Esophagus mucosa (tissue), 1 donor: ENCODE measurements at places on chromosomes 4 and X.

DNA sequence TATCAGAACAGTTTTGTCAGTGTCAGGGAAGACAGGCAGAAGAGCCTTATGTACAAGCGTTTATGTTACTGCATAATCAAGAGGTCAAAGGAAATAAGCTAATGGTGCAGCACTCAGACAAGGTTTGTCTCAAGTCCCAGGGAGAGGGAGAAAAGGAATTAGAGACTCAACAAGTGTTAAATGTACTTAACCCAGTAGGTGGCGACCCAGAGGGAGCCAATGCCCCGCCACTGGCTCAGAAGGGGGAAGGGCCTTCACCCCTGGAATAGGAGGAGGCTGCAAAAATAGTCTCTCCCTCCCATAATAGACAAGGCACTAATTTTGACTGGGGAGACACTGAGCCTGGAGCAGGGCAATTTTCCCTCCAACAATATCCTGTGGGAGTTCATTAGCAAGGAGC lies 14.1 kb upstream of the PAPSS1 start:
- ATAC-seq, result no peak

DNA sequence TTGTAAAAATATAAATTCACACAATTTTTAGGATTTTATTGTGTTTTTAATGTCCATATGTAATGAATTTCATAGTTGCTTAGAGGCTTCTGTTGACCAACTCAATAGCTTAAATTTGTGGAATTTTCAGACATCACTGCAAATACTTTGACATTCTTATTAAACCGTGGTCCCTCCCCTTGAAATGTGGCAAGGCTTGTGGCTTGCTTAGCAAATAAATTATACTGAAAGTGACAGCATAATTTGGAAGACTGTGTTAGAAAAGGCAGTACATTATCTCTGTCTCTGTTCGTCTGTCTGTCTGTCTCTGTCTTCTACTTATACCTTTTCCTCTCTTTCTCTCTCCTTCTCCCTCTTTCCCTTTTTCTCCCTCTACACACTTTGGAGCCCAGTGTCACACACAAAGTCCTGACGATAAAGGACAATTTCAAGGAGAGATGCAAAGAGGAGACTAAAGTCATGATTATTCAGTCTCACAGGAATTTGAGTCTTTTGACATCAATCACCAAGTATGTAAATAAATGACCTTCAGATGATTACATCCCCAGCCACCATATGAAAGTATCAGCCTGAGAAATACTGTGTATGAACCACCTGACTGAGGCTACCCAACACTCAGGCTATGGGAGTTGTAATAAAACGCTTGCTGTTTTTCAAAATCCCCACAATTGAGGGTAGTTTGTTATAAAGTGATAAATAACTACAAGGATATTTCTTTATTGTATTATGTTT lies 21.0 kb upstream of the UGT2B7 start:
- no peak for ATAC-seq

GRCh38 chr4:6881908-6882307 lies 27.7 kb upstream of the TBC1D14 start:
- ATAC-seq, result no peak

GRCh38 chrX:150729956-150730355 lies 36.8 kb downstream of the MTMR1 start:
- ATAC-seq, result no peak

DNA sequence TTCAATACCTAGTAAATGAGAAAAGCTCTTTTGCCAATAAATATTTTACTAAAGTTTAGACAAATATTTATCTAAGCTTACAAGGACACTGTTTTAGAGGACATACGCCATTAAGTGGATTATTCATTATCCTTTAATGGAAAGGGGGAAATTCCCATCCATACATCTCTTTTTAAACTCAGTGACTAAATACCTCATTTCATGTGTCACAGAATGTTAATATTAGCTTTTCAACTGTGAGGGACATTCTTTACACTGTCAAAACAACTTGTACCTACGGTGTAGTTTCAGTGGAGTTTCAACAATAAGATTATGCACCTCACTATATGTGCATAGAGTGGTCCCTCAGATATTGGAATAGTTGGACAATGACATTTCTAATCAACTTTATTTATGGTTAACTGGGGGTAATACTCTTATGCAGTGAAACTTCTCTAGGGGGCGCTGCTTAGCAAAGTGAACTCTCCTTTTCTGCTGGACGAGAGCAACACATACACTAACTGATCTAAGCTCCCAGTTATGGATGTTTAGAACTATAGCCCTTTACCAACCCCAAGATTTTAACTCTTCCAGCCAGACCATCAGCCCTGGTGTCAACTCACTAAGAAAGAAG lies 9.7 kb downstream of the HS6ST2 start:
- ATAC-seq, result no peak

DNA sequence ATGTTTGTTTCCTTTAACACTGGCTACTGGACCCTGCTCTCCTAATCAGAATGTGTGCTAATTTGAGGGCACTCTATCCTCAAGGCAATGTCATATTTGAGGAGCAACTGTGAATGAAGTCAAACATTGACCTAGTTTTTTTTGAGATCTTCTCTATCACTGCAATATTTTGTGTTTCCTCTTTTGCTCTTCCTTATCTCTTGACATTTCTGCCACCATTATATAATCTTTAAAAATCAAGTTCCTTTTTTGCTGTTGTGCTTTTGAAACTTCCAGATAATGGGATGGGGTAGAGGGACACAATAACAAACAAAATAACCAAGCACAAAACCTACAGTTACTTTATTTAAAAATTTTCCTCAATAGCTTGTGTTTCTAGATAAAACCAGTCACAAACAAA lies 7.4 kb upstream of the WDFY3 start:
- no peak for ATAC-seq
